ENCODE measurements at places on chromosomes 13 and 19.

- DNase-seq = peak; percentile 90
These were observed 15.2 kb upstream of the PAK4 start for GRCh38 chr19:39110263-39110967.

GRCh38 chr13:77637588-77637987 lies 59.9 kb upstream of the SLAIN1 start:
- no peak for DNase-seq

GRCh38 chr19:4081441-4082129 lies 14.9 kb upstream of the ZBTB7A start:
- no peak for DNase-seq

DNA sequence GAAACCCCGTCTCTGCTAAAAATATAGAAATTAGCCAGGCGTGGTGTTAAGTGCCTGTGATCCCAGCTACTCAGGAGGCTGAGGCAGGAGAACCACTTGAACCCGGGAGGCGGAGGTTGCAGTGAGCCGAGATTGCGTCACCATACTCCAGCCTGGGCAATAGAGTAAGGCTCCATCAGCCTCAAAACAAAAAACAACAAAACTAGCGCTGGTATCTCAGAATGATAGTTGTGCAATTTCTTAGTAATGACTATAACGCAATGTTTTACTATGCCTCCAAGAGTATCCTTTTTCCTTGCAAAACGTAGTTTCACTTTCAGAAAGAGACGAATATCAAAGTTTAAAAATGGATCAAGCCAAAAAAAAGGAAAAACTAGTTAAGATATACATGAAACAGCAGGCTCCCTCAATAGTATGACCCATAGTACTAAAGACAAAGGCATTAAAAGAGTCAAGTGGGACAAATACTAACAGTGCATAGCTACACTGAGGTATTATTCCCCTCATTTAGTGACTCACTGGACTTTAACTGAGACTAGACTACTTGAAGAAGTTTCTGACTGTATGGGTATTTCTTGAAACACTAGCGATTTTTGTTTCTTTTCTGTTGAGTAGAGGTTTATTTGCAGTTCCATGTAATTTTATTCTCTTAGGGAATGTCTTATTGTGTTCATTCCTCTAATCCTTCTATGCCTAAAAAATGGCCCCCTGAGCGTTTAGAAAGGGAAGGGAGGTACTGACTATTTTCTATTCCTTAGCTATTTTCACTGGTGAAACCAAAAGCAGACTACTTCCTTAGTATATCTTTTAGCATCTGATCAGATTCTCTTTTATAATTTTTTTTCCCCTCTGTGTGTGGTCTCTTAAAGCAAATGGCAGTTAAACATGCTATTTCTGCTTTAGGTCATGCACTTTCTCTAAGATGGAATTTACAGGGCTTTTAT lies 10.4 kb upstream of the ITM2B start:
- no peak for DNase-seq

DNA sequence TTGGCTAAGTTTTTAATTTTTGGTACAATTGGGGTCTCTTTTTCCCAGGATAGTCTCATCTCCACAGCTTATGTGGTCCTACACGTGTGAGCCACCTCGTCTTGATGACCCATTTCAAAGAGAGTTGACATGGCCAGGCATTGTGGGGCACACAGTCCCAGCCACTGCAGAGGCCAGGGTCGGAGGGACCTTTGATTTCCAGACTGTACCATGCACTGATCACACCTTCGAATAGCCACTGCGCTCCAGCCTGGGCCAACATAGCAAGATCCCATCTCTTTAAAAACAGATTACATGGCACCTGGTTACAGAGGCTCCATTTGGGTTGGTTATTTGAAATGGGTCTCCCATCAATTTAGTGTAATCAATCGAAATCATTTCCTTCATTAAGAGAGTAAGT lies 71.6 kb downstream of the DPRX start:
- no peak for DNase-seq

Data from NCI-H2227 treated with DMSO at 0.1 percent for 48 hours (cell line).